ENCODE measurements at places on chromosomes 1 and 21.

DNA sequence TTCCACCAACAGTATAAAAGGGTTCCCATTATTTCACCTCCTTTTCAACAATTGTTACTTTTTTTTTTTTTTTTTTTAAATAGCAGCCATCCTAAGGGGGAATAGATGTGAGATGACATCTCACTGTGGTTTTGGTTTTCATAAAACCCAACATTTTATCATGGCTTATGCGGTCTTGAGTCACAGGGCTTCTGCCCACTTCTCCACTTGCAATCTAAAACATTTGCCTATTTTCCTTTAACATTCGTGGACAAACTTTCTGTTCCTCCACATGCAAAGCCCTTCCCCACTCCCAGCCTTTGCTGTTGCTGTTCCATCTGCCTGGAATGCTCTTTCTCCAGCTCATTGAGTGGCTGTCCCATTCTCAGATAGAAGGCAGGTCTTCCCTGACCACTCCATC is 239.7 kb upstream of the KCNK2 start:
- DNase-seq: no peak

GRCh38 chr1:53112271-53112774 is 30.1 kb downstream of the SLC1A7 start:
- no peak for DNase-seq

DNA sequence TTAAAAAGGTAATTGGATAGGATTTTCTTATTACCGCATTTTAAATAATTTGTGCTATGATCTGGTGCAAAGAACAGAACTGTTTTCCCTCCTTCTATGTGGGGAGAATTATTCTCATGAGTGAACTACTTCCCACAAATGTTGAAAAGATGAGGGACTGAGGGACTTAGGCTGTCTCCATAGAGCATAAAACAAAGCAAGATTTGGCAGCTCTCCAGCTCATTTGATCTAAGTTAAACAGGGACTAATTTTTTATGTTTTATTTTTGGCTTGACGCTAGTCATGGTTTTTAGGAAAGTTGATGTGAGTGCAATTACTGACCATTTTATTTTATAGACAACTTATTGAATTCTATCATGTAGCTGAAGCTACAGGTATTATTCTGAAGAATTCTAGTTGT is 362.3 kb downstream of the HLX start:
- no peak for DNase-seq

- no peak for DNase-seq
Observed at GRCh38 chr1:111503585-111504060, at the start of the genes ADORA3 and TMIGD3. Gene ADORA3 (minus strand): TSS chr1:111503633. CDS start chr1:111503354, 279 bp downstream. Gene TMIGD3 (minus strand): TSS chr1:111503633. CDS start chr1:111503354, 279 bp downstream.

DNA sequence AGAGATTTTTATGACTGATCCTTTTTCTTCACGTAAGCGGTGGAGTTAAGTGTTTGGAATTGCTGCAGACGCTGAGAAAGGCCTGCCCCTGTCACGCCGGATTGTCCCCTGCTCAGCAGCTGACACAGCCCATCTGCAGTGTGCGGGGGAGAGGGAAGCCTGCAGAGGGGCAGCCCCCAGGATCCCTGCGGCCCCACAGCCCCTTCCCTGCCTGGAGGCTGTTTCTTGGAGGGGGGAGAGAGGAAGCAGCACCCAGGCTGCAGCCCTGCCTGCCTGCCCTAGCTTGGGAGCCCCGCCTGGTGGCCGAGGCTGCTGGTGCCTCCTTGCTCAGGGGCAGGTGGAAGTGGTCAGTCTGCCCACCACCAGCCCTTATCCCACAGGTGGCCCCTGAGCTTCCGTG is 50.7 kb downstream of the PRDM16 start:
- no peak for DNase-seq

- DNase-seq: no peak
Observed at GRCh38 chr1:227730630-227731151, 4.4 kb downstream of the JMJD4 start.

DNA sequence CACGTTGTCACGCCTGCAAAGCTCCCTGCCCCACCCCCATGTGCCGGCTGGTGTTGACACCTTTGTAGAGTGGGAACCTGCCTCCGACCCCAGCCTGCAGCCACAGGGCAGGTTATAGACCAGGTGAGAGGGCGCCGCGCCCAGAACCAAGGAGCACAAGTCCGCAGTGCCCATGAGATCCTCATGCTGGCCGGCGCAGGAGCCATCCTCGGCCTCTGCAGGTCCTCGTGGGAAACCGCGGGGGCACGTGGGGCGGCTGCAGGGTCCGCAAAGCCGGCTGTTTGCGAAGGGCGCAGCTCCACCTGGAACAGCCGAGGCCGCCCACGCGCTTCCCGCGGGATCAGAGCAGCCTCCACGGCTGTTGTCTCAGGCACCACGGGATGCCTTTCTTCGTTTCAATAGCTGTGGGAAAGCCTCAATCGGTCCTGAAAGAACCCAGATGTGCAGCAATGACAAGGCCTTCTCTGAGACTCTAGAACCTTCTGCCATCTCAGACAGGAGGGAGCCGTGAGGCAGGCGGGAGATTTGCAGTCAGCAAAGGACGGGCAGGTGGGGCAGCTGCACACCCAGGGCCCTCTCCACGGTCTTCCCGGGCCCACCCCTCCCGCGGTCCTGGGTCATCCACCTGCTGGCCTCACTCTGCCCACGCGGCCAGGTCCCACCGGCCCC is 29.9 kb downstream of the POFUT2 start:
- no peak for DNase-seq

- DNase-seq: no peak
Observed at GRCh38 chr1:180343921-180344769, 114.1 kb downstream of the LHX4 start.

DNA sequence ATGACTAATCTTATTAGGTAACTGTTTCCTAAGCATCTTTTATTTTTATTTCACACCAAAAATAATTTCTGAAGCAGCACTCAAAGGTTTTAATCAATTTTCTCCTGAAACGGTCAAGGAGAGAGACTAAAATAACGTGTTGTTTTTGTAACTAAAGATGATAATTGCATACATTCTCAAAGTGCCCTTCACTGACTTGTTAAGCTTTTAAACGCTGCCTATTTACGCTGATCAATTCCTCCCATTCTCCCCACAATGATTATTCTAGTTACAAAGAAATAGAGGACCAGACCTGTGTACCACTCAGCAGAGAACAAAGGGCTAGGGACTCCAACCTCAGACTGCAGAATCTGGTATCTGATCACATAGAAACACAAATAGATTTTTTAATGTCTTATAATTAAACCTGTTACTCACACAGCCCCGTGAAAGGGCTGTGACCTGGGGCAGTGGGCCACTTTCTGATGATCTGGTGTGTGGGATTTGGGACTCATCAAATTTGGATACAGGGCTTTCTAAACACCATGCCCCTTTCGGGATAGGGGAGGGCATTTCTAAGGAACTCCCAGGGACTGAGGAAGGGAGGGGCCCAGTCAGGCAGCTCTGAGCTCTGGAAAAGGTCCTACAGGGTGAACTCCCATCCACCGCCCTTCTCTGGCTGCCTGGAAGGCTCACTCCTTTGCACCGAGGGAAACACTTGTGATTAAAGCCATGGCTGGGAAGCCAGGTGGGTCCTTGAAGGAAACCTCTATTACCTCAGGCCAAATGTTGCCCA is 65.2 kb downstream of the BCAR3 start:
- no peak for DNase-seq

GRCh38 chr1:160076295-160076694 is 5.0 kb upstream of the KCNJ9 start:
- DNase-seq: no peak

DNA sequence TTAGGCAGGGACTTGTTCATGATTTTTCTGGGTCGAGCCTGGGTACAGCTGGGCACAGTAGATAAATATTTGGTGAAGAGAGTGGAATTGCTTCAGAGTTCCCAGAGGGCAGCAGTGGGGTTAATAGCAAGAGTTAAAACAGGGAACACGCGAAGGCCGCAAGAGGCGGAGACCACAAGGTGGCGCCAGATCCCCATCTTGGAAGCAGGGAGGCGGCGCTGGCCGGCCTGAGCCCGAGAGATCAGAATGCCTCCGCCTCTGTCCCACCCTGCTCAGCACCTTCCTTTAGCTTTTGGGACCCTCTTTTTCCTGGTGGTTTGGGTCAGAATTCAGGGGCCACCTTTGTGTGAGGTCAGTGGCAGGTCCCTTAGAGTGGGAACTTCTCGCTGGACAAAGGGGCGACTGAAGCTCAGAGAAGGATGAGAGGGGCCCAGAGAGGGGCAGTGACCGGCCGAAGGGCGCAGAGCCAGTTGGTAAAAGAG is 6.5 kb upstream of the PADI2 start:
- peak; percentile 95 for DNase-seq

- no peak for DNase-seq
Observed at GRCh38 chr1:11800756-11801433, 4.9 kb downstream of the MTHFR start.

DNA sequence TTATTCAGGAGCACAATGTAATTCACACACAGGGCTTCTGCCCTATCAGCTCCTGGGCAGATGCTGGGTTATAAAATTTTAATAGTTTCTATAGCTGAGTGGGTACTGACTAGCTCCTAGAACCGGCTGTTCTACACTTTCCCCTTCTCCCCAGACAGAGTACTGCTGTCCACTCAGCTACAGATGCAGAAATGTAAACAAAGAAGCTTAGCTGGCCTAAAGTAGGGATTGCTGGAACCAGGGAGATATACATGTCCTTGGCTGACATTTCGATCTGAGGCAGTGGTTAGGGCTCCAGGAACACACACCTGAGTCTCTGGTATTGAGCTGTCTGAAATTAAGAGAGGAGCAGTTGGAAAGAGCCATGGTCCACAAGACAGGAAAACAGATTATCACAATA is 211.5 kb upstream of the USP24 start:
- DNase-seq: no peak

DNA sequence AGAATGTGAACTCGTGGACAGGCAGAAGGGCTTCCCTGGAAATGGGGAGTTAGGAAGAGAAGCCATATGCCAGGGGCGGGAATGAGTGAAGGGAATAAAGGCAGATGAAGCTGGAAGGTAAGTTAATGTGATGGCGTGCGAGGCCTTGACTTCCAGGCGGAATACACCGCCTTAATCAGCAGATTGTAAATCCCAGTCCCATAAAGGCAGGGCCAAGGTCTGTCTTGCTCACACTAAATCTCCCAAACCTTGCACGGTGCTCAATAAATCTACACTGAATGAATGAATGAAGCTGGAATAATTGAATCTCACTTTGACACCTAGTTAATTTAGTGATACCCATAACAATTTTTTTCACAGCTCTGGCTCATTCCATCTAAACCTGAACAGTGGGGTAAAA is 16.8 kb upstream of the PRDM2 start:
- DNase-seq: no peak

- no peak for DNase-seq
Observed at GRCh38 chr21:38869196-38869595, 63.5 kb downstream of the ETS2 start.

DNA sequence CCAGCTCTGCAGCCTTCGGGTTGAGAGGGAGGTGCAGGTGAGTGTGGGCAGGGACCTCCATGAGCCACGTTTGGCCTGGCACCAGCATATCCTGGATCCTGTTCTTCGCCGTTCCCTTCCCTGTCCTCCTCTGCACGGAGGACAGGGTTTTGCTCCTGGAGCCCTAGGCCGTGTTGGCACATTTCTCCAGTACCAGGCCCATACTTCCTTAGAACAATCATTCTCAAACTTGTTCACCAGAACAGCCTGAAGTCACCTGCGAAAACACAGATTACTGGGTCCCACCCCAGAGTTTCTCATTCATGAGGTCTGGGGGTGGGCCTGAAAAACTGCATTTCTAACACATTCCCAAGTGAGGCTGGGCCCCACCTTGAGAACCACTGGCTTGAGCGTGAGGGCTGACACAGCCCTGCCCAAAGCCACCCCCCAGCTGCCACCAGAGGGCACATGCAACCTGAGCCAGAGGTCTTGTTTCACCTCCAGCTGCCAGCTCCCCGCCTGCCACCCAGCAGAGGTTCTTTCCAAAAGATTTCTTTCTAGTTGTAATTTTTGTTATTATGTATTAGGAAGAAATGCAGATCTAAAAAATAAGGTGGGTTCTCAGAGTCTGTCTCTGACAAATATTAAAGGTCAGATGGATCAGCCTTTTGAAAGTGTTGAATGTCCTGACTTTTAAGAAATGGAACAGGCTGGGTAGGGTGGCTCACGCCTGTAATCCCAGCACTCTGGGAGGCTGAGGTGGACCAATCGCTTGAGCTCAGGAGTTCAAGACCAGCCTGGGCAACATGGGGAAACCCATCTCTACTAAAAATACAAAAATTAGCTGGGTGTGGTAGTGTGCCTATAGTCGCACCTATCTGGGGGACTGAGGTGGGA is 39.6 kb upstream of the LDLRAP1 start:
- DNase-seq: no peak

GRCh38 chr1:99146129-99146848 is 118.0 kb upstream of the PLPPR4 start:
- no peak for DNase-seq

DNA sequence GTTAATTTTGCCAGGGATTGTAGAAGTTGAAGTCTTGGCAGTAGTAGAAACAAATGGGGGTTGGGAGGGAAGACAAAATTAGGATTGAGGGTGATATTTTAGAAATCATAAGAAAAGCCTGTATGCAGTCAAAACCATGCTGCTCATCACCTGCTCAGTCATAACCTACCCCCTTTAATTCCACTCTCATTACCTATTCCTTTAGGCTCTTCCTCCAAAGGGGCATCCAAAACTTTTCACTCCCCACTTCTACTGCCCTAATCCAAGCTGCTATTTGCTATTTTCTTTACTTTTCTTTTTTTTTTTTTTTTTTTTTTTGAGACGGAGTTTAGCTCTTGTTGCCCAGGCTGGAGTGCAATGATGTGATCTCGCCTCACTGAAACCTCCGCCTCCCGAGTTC is 11.5 kb downstream of the H3-3A start:
- no peak for DNase-seq

GRCh38 chr1:192776206-192776605 is 32.6 kb upstream of the RGS2 start:
- no peak for DNase-seq

GRCh38 chr1:54678776-54679643 is 36.7 kb upstream of the TTC4 start:
- no peak for DNase-seq

- no peak for DNase-seq
Observed at GRCh38 chr1:174397261-174397660, 50.5 kb upstream of the GPR52 start.

DNA sequence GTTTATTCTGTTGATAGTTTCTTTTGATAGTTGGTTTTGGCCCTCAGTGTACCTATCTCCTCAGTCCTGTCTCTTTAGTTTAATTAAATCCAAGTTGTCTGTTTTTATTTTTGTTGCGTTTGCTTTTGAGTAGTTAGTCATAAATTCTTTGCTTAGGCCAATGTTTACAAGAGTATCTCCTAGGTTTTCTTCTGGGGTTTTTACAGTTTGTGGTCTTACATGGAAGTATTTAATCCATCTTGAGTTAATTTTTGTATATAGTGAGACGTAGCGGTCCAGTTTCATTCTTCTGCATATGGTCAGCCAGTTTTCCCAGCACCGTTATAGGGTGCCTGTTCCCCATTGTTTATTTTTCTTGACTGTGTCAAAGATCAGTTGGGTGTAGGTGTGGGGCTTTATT is 139.4 kb downstream of the POU2F1 start:
- no peak for DNase-seq

DNA sequence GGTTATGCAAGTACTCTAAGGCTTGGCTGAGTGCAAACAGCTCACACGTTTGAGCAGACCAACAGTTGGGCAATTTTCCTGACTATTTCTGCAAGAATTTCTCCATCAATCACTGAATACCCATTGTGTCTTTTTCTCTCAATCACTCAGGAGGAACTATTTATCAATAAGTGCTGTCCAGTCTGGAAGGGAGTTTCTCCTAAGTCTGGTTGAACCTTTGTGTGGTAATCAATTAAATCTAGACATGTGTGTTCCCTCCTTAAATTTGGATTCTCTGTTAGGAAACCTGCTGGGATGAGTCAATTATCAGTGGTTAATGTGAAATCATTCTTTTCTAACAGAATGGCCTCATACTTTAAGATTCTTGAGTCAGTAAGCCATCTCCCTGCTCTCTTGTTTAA is 6.8 kb upstream of the AADACL3 start:
- no peak for DNase-seq

- DNase-seq: no peak
Observed at GRCh38 chr1:113142791-113143190, 69.8 kb downstream of the LRIG2 start.
